ENCODE measurements at places on chromosomes 1 and 21.

DNA sequence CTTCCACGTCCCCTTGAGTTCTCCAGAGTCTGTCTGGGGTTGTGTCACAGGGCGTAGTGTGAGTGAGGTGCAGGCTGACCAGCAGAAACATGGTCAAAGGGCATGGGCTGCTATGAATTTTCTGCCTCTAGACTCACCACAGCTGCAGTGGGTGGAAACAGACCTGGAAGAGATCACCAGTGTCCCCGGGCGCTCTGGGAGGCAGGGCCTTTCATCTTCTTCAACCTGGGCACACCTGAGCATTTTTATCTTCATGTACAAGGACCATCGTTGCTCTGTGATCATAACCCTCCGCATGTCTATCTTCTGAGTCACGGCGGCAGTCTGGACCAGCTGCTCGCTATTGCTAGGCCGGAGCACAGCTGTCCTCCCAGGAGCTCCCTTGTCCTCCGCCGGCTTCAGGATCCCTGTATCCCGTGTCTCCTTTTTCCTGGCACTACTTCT is 29.6 kb downstream of the DEGS1 start:
- DNase-seq: no peak

DNA sequence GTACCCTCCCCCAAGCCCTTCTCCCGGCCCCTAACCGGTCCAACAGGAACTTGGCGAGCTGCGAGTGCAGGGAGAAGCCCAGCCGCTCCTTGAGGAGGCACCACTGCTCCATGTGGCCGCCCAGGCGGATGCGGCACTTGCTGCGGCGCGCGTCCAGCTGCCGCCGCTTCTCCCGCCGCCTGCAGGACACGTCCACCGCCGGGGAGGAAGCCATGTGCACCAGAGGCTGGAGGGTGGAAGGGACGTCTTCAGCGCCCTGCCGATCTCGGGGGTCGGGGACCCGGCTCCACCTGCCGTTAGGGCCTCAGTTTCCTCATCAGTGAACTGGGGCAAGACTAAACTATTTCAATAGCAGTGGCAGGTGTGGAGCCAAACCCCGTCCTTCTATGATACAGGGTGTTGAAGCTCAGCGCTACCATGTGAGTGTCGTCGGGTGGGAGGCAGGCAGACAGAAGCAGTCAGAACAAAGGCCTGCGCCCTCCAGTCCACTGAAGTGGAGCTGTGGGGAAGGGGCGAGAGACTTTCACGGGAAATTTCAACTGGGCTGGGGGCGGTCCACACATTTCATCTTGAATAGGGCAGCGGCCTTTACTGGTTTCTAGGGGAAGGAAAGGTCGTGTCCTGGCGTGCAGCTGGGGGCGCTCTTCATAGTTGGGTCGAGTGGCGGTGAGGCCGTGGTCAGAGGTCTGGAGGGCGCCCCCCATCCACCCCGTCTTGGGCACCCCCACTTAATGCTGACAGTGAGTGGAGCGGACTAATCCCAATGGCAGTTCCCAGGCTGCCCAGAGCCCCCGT is 592 bp downstream of the ZNF692 start:
- peak; percentile 69 for DNase-seq

DNA sequence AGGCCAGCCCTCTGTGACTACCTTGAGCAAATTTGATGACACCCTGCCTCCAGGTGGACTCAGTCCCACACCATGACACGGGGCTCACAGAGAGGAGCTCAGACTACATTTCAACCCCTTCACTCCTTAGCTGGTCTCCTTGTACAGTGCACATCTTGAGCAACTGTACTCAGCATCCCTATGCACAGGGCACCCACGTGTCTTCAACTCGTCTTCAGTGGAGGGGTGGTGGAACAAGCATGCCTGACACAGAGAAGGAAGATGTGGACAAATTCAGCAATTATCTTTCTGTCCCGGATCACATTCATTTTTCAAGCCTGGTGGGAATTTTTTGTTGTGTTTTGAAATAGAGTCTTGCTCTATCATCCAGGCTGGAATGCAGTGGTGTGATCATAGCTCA is 213.7 kb downstream of the KAZN start:
- no peak for DNase-seq

- DNase-seq: no peak
Measured at GRCh38 chr1:171730052-171730451, 11.8 kb downstream of the VAMP4 start.

GRCh38 chr1:102790997-102791396 is 317.3 kb downstream of the COL11A1 start:
- DNase-seq: no peak

GRCh38 chr1:225848030-225848955 is 33.9 kb downstream of the TMEM63A start:
- peak; percentile 29 for DNase-seq

GRCh38 chr1:230109895-230110667 is 43.0 kb downstream of the GALNT2 start:
- no peak for DNase-seq

DNA sequence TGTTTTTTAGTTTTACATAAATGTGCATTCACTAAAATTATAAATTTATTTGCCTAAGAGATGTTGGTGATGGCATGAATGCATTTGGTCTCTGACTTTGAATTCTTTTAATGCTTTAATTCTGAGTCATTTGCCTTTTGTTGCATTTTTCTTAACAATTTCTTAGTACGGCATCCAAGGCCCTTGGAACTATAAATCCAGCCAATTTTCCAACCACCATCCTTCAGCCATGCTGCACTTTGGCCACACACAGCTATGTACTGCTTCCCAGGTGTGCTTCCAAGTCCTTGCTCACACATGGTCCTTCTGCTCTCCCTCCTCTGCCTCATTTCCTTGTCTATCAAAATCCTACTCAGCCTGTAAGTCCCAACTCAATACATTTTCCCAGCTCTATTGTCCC is 161.0 kb downstream of the DHRS3 start:
- DNase-seq: no peak

DNA sequence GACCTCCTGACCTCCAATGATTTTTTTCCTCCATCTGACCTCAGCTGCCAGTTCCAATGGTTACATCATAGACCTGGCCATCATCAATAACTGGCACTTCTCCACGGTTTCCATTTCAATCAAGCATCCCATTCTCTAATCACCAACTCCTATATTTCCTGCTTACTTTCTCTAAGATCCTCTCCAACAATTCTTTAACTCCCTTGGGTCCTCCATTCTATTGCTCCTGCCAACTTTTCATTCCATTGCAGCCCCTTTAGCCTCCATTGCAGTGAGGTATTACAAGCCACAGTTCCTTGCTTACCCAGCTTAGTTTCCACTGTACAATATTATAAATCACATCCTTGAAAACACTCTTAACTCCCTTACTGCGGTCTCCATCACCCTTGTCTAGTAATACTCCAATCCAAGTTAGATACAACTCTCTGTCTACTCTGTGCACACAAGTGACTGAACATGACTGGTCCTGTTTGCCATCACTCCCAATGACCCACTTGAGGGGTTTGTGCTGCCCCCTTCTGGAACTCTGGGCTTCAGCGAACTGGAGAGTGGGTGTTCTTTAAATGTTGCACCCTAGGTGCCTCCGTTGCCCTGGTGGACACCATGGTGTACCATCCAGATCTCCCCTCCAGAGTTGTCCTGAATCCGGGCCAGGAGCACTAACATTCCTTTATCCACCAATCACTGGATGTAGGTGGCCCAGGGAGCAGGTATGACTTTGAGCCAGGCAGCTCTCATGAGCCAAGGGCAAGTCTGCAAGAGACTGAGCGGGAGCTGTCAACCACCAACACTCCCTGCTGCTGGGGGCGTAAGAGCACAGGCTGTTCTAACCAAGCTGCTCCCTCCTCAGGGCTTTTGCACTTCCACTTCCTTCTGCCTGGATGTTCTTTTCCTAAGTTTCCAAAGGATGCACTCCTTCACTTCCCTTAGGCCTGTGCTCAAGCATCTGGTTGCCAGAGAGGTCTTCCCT is 3.7 kb upstream of the FNDC7 start:
- no peak for DNase-seq

DNA sequence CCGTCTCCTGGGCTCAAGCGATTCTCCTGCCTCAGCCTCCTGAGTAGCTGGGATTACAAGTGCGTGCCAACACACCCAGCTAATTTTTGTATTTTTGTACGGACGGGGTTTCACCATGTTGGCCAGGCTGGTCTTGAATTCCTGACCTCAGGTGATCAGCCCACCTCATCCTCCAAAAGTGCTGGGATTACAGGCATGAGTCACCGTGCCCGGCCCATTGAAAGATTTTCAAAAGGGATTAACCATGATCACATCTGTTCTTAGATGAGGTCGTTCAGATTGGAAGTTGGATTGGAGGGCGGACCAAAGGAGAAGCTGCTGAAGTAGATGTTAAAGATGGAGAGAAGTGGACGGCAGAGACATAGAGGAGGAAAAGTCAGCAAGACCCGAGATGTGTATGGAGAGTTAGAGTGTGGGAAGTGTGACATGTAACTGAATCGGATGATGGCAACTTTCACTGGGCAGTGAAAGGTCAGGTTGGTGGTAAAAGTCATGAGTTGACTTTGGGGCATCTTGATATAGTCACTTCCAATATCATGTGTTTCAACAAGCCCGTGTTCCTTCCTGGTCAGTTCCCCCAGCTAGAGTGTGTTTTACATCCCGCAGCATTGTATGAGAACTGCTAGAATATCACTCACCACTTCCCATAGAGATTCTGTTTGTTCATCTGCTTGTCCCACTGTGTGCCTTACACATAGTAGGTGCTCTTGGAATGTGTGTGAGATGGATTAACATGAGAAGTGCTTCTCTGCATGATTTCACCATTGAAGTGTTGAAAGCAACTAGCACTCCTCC is 54.4 kb upstream of the TINAGL1 start:
- DNase-seq: no peak

DNA sequence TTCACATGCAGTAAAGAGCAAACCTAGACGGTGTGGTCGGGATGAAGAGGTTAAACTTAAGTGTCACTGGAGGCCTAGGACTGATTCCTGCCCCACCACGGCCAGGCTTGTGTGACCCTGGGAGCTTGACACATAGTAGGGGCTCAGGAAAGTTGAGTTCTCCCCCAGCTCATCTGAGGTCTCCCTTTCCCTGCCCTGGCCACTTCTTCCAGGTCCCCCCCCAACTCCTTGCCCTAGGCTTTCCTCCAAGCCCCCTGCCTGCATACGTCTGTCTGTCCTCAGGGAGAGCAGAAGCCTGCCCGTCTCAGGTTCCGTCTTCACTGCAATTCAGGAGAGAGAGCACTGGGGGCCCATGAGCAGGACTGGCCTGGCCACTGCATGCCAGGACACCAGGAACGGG is 225.8 kb downstream of the PTPRU start:
- DNase-seq: no peak

GRCh38 chr21:44013380-44014088 is 1.4 kb downstream of the TRAPPC10 start:
- no peak for DNase-seq

- no peak for DNase-seq
Measured at GRCh38 chr1:218703836-218704235, 358.7 kb downstream of the TGFB2 start.

DNA sequence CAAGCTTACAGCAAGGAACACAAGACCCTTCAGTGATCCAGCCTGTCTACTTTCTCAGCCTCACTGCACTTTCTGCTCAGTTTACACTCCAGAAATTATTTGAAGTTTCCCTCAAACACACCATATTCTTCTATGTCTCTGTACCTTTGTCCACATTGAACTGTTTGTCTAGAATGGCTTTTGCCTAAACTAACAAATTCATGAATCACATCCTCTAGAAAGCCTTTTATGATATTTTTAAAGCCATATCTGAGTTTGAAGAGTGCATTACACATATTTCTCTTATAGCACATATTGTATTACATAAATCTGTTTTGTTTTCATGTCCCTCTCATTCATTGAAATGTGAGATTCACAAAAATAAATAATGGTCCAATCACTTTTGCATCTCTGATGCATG is 446.0 kb upstream of the ZRANB2 start:
- no peak for DNase-seq

- no peak for DNase-seq
Measured at GRCh38 chr1:234477386-234478151, 1.4 kb downstream of the TARBP1 start.

DNA sequence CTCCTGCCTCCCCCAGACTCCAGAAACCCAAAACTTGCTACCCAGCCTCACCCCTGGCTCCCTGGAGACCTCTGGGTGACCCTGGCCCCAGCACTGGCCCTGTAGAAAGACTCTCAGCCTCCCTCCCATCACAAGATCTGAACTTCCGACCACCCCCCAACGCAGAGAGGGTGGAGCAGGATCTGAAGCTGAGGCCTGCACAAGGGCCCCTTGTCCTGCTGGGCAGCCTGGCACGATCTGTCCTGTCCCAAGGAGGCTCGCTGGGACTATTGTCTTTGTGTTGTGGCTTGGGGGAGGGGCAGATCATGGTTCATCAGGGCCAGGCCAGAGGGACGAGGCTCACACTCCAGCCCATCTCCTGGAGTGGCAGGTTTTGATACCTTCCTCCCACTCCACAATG is 20.0 kb downstream of the PHLDA3 start:
- DNase-seq: no peak

- DNase-seq: no peak
Measured at GRCh38 chr1:211735208-211736170, 60.1 kb upstream of the NEK2 start.
